ENCODE measurements at places on chromosomes 11 and 22.

DNA sequence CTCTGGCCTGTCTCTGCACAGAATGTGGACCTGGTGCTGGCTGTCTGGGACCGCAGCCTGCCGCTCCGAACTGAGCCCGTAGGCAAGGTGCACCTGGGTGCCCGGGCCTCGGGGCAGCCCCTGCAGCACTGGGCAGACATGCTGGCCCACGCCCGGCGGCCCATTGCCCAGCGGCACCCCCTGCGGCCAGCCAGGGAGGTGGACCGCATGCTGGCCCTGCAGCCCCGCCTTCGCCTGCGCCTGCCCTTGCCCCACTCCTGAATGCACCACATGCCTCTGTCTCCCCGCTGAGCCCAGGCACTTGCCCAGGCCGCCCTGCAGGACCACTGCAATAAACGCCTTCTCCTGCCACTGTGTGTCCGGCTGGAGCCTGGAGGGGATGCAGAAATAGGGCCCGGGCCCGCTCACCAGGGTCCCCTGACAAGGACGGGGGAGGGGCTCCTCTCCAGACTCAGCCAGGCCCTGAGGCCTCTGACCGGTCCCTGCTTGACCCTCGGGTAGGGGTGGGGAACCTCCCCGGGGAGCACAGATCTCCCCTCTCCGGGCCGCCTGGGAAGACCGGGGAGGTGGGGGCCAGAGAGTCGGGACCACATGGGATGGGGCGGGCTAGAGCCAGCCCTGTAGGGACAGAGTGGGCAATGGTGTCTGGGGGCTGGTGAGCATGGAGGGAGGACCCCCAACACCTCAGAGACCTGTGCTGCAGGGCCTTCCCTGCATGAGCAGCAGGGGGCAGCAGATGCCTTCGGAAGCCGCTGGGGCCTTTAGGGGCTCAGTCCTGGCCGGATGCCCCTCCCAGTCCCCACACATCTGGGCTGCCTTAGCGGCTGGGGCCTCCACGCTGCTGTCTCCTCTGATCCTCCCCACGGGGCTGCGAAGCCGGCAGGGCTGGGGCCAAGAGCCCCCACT is 1.4 kb upstream of the TNNI2 start:
- peak; percentile 66 for DNase-seq

- DNase-seq: no peak
These were observed 13.0 kb downstream of the GUCD1 start for GRCh38 chr22:24541681-24542515.

DNA sequence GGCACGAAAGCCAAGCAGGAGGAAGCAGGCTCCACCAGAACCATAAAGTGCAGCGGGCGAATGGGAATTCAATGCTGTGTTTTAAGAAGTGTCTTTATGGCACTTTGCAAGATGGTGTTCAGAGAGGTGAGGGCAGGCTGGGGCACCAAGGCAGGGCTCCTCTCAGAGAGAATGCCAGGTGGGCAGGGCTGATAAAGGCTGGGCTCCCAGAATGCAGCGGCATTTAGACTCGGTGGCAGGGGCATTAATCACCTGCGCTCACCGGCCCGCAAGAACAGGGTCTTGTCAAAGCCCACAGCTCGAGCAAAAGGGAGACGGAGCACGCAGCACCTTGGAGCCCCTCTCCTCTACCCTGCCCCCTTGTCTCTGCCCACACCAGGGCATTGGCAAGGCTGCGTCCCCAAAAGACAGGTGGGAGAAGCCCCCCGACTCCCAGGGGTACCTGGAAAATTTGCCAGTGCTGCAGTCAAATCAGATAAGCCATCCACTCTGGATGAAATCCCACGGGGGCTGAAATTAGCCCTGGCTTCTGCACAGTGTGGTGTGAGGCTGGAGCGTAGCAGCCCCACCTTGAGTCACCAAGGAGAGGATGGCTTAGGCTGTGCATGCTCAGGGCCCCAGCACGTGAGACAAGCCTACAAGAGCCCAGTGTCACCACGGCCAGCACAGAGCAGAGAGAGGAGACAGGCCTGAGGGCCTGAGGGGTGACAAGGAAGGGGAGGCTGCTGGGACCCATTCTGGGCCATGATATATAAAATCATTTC is 8.1 kb downstream of the MACROD1 start:
- no peak for DNase-seq

DNA sequence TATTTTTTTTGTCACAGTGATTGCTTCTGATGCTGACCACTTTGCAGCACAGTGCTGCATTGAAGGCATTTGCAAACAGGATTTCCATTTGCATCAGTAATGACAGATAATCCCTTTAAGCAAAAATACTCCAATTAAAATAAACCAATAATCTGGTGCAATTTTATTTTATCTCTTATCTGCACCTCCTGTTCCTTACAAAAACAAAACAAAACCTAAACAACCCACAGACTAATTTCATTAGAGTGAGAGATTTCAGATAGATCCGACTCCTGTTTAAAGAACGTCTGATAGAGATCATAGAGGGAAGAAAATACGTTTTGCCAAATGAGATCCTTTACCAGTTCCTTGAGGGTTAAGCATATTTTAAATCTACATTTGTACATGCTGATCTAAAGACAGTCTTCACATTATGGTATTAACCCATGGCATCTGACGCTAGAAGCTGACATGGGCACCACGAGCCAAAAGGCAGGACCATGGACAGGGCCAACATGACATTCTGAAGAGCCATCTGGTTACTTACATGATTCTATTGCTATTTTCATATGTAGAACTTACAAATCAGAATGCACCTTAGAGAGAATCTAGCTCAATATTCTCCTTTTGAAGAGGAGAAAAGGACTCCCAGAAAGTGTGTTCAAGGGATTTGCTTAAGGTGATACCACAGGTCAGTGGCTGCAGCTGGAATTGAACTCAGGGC is 286.2 kb upstream of the NARS2 start:
- DNase-seq: no peak

GRCh38 chr11:39780131-39780530 is 1679.3 kb downstream of the LRRC4C start:
- DNase-seq: no peak

DNA sequence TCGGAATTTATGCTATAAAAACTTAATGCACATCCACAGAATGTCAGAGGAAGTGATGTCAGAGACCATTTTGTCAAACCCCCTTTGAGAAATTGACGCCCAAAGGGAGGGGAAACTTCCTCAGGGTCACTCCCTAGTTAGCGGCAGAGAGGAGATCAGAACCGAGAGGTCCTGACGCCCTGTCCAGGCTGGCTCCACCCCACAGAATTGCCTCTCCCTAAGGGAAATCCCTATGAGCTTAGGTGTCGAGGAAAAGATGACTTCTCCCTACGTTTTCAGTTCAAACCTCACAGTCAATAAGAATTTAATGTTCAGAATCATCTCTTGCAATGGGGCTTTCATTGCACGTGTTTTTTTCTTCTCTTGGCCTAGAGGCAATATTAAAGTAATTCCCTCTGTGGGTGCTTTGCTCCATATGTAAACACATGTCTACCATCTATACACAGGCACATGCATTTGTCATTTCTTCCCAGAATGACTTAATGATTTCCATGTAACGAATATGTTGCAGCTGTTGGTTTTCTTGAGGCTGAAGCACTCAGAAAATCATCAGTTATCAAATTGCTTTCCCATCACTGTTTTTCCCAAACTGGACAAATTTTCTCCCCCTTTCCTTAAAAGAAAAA is 148.7 kb upstream of the TIMP3 start:
- DNase-seq: no peak

GRCh38 chr11:78372114-78372768 is 45.4 kb downstream of the GAB2 start:
- DNase-seq: no peak

GRCh38 chr11:124190298-124191139 is 7.4 kb downstream of the OR10D3 start:
- DNase-seq: no peak

- DNase-seq: no peak
These were observed 149.4 kb downstream of the SNX19 start for GRCh38 chr11:130766650-130767565.

DNA sequence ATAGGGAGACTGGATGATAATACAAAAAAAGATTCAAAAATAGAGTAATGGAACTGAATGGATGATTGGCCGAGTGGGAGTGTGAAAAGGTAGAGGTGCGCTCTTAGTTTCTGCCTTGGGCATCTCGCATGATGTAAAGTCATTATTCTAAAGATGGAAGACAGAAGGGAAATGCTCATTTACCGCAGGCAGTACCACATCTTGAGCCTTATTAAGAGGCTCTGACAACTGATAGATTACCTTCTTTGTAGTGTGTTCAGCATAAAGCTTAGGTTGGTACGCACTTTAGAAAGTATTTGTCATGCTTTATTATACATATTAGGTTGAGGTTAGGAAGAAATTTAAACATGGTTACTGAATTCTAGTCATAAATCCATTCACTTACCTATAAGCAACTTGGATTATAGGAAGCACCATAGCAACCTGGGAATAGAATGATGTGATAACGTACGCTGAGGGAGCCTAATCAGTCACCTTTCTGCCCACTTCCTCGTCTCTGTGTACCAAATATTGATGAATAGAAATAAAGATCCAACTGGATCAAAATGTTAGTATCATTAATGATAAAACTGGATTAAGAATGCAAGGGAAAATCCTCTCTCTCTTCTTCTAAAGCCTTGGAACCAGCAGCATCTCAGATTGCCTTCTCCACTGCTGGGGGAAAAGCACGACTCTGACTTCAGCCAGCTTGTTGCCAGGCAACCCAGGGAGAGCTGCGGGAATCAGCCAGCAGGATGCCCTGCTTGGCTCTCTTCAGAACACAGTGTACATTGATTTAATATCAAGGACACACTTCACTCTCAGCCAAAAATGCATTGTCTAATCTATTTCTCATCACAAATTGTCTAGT is 29.0 kb upstream of the VWA5A start:
- no peak for DNase-seq

DNA sequence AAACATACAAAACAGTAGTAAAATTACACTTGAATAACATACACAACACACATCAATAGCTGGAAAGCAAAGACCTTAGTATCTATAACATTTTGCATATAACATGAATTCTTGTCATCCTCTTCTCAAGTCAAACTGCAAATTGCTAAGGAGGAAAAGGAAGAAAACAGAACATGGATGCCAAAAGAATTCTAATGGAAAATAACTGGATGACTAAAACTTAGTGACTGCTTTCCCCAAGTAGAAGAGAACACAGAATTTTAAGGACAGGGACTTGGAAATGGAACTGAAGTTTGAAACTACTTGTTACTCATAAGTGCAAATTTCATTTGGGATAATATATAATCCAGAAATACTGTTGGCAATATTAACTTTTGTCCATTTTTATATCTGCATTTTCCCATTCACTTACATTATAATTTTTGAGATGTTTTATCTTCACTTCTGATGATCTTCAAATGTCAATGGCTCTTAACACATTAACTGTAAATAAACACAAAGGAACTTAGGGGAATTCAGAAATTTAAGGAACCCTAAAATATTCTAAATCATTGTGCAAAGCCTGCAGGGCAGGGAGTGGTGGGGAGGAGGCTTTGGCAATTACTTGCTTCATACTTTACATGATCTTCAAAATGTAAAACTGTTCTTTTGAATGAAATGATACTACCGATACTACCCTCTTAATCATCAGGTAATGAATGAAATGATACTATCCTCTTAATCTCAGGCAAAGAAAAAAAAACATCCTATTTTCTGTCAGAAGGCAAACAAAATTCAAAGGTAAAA is 9.9 kb downstream of the MTMR2 start:
- DNase-seq: no peak

- no peak for DNase-seq
These were observed 116.4 kb downstream of the APOL5 start for GRCh38 chr22:35834061-35834460.

DNA sequence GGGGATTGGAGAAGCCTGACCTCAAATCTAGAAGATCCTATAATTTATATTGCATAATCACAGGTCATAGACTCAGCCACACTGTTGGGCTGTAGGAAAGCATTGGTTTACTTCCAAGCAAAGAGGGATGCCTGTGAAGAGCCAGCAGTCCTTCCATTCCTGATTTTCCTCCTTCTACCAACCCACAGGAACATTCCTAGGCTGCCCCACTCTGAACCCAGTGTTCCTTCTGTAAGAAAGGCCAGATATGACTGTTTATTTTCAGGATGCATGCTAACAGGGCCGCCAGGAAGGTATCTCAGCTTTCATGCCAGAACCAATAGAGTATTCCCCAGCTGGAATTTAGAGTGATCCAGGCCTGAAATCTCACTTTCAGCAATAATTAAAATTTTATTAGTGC is 197.1 kb downstream of the ETS1 start:
- DNase-seq: no peak

DNA sequence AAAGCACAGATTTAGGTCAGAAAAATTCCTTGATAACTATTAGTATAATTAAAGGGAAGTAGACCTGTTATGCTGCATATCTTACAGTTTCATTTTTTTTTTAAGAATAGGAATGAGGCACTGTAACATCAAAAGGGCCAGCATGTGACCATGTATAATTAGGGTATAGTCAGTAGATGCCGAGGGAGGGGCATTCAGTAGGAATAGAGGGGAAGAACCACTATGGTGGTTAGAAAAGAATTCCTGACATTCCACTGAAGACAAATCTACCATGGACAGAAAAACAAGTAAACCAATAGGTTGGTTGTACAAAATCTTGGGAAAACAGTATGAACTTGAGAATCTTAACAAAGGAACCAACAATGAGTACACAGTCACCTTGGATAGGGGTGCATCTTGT is 78.4 kb upstream of the CCDC179 start:
- no peak for DNase-seq

DNA sequence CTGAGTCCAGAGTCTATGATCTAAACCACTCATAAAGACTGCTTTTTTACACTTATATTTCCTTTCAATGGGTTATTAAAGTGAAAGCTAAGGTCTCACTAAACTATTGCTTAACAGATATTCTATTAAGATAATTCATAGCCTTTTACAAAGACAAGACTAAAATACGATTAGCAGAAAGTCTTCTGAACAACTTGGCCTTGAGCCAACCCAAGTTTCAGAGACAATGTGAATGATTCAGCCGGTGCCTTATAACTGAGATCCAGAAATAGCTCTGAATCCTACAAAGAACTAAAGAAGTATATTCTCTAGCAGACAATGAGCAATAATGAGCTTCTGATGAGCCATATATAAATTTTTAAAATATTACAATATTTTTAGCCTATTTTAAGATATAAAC is 41.5 kb upstream of the CARD18 start:
- DNase-seq: no peak

- DNase-seq: no peak
These were observed 48.9 kb downstream of the CDPF1 start for GRCh38 chr22:46201059-46201757.

DNA sequence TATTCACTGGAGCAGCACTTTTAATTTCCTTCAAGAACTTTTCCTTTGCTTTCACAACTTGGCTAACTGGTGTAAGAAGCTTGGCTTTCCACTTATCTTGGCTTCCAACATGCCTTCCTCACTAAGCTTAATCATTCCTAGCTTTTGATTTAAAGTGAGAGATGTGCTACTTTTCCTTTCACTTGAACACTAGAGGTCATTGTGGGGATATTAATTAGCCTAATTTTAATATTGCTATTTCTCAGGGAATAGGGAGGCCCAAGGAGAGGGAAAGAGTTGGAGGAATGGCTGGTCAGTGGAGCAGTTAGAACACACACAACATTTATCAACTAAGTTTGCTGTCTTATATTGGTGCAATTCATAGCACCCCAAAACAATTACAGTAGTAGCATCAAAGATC is 24.6 kb upstream of the CCDC90B start:
- DNase-seq: no peak

Data from activated effector memory CD4-positive, alpha-beta T cell treated with Interleukin-2 at 50 U/mL for 16 hours (primary cell).